MM.1S (cell line): ENCODE measurements at places on chromosomes 2 and 18.
A peak's percentile ranks its signal among the peaks of the same experiment; 100 is the strongest.

DNA sequence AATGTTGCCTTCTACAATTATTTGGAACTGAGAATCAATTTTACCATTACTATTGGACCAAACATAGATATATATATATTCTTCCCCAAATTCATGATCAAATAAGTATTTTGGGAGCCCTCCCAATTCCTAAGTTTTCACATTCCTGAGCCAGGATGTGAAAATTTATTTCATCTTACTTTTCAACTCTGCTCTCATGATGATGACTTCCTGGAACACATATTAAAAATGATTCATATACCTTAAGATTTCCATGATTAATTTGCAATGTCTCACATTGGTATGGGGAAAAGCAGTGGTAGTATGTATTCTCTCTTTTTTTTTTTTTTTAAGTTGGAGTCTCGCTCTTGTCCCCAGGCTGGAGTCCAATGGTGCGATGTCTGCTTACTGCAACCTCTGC lies 596.1 kb upstream of the ZEB2 start:
- no peak for DNase-seq

- DNase-seq: peak; percentile 67
These were observed 12.5 kb upstream of the MAL start for GRCh38 chr2:95012881-95013550.

DNA sequence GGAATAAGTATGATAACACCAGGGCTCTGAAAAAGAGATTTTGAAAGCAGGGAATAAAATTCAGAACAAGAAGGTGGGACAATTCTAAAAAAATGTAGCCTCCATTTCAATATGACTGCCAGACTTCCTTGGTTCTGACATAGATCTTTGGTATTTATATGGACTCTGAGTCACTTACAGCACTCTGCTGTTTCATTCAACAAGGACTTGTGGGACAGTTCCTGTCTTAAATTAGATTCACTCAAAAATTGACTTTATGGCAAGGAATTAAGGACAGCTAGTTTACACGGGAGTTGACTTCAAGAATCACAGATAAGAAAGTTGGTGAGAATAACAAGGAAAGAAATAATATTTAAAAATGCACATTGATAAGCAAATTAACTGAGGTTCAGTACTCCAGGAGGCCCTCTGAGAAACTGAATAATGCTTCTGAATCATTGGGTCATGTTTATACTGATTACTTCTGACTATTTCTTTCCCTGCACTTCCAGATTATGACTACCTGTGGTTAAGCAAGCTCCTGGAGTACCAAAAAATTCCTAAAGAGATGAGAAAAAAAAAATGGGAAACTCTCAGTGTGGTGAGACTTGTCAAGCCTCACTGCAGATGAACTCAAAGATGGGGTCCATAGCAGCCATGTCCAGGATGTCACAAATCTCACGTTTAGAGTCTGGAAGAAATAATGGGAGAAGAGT lies 828.3 kb upstream of the PIK3C3 start:
- no peak for DNase-seq

DNA sequence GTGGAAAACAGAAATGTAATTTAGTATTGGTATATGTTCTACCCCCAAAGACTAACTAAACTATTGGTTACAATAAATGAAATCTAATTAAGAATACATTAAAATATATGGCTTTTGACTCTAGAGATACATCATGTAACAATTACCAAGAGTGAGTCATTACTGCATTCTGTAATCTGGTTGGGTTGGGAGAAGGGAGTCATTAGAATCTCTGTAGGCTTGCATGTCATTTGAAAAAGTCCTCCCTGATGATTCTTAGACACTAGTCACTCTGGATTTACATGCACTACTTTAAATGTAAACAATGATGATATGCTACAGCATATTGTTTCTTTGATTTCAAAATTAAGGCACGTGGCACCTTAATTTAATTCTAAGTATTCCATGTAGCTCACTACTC lies 293.4 kb upstream of the CHST9 start:
- DNase-seq: no peak

- peak; percentile 56 for DNase-seq
These were observed 73.2 kb downstream of the MBP start for GRCh38 chr18:77059294-77059916.

GRCh38 chr2:238168196-238169047 lies 9.7 kb downstream of the ERFE start:
- no peak for DNase-seq

GRCh38 chr2:122138561-122138960 lies 383.1 kb downstream of the TSN start:
- no peak for DNase-seq

GRCh38 chr2:235543128-235543750 lies 49.4 kb downstream of the AGAP1 start:
- DNase-seq: no peak

DNA sequence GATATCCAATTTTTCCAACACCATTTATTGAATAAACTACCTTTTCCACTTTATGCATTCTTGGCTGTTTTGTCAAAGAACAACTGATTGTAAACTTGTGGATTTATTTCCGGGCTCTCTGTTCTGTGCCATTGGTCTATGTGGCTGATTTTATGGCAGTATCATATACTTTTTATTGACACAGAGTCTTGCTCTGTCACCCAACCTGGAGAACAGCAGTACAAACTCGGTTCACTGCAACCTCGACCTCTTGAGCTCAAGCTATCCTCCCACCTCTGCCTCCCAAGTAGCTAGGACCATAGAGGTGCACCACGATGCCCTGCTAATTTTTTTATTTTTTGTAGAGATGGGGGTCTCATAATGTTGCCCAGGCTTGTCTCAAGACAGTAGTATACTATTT lies 6.7 kb upstream of the GALNT5 start:
- DNase-seq: no peak
